ENCODE measurements at places on chromosomes 3 and 15.
A peak's percentile ranks its signal among the peaks of the same experiment; 100 is the strongest.

DNA sequence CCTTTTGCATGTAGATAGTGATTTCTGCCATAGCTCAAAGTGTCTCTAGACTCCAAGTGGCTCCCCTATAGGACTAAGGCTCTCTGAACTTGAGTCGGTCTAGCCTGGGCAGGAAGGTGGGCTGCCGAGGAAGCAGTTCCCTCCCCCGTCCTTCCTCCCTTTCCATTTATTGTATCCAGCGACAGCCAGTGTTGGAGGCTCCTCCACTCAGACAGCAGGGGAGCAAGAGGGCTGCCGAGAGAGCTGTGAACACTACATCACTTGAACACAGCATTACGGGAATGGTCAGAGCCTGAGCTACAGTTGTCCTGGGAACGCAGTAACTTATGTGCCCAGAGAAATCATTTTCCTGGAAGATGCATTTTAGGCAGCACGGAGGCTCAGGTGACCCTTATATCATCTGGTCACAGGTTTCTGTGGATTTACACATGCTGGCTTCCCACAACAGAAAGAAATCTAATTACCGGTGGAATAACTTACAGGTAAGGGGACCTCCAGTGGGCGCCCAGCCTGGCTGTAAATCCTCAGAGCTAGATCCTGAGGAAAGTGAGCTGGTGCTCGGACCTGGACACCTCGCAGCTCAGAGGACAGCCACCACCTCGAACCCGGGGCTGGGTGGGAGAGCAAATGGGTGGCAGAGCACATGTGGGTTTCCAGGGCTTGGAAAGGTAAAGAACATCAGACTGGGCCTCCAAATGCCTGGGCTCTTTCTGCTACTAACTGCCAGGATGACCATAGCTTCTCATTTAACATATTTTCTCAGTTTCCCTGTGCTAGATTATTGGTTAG lies 197.1 kb downstream of the UACA start:
- DNase-seq: no peak

DNA sequence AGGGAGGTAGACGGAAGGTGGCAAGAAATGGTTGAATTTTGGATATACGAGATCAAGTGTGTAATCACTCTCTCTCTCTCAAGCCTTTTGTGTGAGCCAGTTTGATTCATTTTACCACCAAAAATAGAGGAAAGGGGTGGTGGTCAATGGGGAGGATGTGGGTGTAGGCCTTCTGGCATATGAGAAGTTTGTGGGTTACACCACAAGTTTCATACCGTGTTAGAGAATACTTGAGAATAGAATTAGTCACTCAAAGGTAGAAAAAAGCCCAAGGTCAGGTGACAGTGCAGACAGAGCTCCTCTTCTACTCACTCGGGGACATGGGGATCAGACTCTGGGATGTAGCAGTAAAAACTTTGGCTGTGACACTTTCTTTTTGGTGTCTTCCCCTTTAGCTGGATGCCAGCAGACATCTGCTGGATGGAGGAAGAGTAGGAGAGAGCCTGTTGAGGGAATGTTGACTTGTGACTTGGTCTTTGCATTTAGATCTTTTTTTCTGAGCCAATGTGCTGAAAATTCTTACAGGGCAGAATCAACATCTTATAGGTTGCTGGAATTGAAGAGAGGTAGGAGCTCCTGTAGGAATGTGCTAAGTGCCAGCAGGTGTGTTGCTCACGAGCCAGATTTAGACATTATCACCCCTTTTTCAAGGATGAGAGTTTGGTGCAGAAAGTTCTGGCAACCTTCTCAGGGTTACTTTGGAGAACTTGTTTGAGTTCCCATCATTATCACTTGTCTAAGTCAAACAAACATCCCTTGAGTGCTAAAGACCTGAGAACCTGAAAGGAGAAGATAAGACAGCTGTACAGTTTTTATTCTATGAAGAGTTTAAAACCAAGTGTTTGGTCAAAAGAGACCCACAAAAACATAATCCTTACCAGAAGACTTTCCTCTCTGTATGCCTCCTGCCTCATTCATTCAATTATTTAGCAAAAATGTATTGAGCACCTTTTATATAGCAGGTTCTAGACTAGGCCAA lies 43.9 kb upstream of the RYK start:
- peak; percentile 27 for DNase-seq

DNA sequence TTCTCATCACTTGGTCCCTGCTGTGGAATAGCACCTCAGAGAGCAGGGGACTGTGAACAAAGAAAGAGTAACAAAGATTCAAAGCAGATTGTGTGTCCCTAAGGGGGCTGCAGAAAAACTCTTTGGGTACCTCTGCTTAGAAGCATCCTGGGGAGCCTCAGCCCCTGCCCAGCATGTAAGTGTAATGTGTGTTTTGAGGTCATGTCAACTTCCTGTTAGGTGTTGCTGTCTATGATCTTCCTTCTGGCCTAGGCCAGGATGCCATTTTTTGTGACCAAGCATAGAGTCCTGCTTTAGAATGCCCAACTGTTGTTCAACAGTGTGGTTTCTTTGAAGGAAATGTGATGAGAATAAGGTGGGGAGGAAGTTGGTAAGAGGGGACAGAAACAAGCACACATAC lies 77.1 kb upstream of the BCL6 start:
- DNase-seq: no peak

GRCh38 chr15:69615736-69616135 lies 163.1 kb downstream of the RPLP1 start:
- DNase-seq: no peak

GRCh38 chr3:161349529-161350312 lies 21.6 kb downstream of the SPTSSB start:
- DNase-seq: no peak

DNA sequence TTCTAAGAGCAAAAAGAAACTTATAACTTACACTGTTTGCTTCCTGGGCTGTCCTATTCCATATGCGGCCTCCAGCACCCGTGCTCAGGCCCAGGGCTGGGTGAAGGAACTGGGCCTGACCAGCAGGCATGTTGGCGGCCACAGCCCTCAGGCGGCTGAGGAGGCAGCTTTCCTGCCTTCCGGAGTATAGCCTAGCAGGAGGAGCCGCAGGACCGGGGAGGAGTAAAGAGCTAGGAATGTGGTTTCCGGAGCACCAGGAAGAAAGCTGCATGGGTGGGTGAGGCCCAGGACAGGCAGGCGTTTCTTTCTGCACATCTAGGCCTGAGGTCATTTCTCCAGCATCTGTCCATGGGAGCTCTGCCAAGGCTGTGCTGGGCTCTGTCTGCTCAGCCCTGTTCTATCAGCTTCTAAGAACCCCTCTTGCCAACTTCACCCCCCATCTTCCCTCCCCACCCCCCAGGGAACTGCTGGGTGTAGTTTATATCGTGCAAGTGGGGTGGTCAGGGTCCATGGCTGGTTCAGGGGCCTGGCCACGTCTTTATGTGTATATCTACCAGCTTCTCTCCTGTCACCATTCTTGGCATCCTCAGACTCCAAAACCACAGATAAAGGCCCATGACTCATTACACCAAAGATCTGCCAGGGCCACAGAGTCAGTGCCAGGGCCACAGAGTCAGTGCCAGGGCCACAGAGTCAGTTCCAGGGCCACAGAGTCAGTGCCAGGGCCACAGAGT lies 7.8 kb upstream of the KIF7 start:
- no peak for DNase-seq

Measured in B cell (primary cell).